ENCODE measurements at places on chromosomes 12 and 14. TPM values are rescaled to one million over a fixed set of nuclear protein-coding genes. Genes with fewer than 3 reads are reported as not detected.

Gene ADCY4
- total RNA-seq = not detected

Gene IAPP
- total RNA-seq = not detected

Gene KRT6C
- not detected for total RNA-seq

Gene TUNAR
- total RNA-seq = not detected

Gene SCN8A
- 1.3 TPM for total RNA-seq

Gene MIS18BP1
- total RNA-seq = 28.8 TPM

Gene ATP5MC2
- total RNA-seq = 703 TPM

Gene POTEM
- total RNA-seq = not detected

Gene IFI27
- 1.5 TPM for total RNA-seq

Gene ANKS1B
- 0.35 TPM for total RNA-seq

Gene EAPP
- 41.2 TPM for total RNA-seq

Gene PARP2
- total RNA-seq = 18.0 TPM

Gene PLEKHD1
- total RNA-seq = 0.03 TPM

Gene NGB
- total RNA-seq = not detected

Gene ITGA5
- 241 TPM for total RNA-seq

Gene INHBC
- not detected for total RNA-seq

Measured in A549 treated with Mapracorat at 1 μM for 4 hours (cell line).